Thoracic aorta (tissue), 2 donors: ENCODE measurements at places on chromosomes 2 and 18. TPM values are rescaled to one million over a fixed set of nuclear protein-coding genes. Genes with fewer than 3 reads are reported as not detected.
A peak's percentile ranks its signal among the peaks of the same experiment; 100 is the strongest.

GRCh38 chr2:191061381-191061980, 47.5 kb upstream of the STAT1 start:
- DNase-seq, result no peak

GRCh38 chr2:36355151-36355889, at the start of gene CRIM1:
Gene CRIM1, plus strand, starts transcription at chr2:36355778. Its CDS starts 515 bp downstream, at chr2:36356293.
- DNase-seq, result peak; percentile 53

- no peak for DNase-seq
Measured at GRCh38 chr2:7785700-7786099, 868.5 kb downstream of the RNF144A start.

DNA sequence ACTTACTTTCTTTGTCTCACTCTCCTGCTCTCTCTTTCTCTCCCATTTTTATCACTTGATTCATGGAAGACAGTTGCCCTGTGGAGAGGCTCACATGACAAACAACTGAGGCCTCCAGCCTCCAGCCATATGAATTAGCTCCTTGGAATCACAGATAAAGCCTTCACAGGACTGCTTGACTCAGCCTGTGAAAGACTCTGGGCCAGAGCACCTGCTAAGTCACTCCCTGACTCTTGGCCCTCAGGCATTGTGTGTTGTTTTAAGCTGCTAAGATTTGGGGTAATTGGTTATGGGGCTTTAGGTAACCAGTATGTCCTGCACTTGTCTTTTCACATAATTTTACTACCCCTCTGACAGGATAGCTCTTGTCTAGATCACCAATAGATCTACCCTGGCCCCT, 334.9 kb downstream of the SOX11 start:
- DNase-seq, result no peak

The IWS1 gene
- 54.0 TPM for total RNA-seq
